Breast epithelium (tissue), 4 donors: ENCODE measurements at places on chromosomes 3 and 15. TPM values are rescaled to one million over a fixed set of nuclear protein-coding genes. Genes with fewer than 3 reads are reported as not detected.

TTLL13 gene
- total RNA-seq: not detected

REC114 gene
- total RNA-seq: not detected

- no peaks in the 10 kb centered on the region for H3K4me1 ChIP-seq
- no peak for DNase-seq
- no peaks in the 10 kb centered on the region for H3K36me3 ChIP-seq
- no peak overlapping the region for H3K27ac ChIP-seq
- H3K27me3 ChIP-seq: no peaks in the 10 kb centered on the region
These were observed 853.7 kb downstream of the PLOD2 start for GRCh38 chr3:145307272-145307671.

- H3K4me1 ChIP-seq: no peaks in the 10 kb centered on the region
- no peaks in the 10 kb centered on the region for H3K36me3 ChIP-seq
- no peak for DNase-seq
- no peaks in the 10 kb centered on the region for H3K27me3 ChIP-seq
- no peak overlapping the region for H3K27ac ChIP-seq
These were observed 45.1 kb downstream of the NR1I2 start for GRCh38 chr3:119826711-119827608.

- H3K27ac ChIP-seq: no peak overlapping the region
- DNase-seq: no peak
- H3K27me3 ChIP-seq: no peaks in the 10 kb centered on the region
- no peak overlapping the region for H3K4me3 ChIP-seq
These were observed 22.5 kb downstream of the GPD1L start for GRCh38 chr3:32128936-32129335.

DNA sequence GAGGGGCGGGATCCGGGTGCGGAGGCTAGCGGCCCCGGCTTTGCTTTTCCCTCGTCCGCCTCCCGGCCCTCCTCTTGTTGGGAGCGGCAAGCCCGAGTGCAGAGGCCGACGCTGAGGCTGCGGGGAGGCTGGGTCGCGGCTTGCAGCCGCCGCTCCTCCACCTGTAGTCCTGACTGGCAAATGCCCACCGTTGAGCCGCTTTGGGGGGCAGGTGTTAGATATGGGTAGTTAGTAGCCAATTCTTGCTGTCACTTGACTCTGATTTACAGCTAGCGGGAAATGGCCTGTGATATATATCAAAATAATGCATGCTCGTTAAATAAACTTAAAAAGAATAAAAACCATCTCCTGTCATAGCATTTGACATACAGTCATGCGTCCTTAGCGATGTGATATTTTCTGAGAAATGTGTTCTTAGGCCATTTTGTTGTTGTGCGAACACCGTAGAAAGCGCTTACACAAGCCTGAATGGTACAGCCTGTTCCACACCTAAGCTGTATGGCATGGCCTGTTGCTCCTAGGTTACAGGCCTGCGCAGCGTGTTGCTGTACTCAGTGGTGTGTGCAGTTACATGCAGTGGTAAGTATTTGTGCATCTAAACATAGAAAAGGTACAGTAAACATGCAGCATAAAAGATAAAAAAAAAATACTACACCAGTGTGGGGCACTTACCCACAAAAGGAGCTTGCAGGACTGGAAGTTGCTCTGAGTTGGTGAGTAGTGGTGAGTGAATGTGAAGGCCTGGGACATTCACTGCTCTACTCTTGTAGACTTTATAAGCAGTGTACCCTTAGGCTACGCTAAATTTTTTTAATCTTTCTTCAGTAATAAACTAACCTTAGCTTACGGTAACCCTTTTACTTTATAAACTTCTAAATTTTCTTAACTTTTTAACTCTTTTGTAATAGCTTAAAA lies 873 bp downstream of the CAPN7 start:
- no peaks in the 10 kb centered on the region for H3K27me3 ChIP-seq
- DNase-seq: peak; percentile 26
- H3K27ac ChIP-seq: peak overlapping the region; percentile 98

DNA sequence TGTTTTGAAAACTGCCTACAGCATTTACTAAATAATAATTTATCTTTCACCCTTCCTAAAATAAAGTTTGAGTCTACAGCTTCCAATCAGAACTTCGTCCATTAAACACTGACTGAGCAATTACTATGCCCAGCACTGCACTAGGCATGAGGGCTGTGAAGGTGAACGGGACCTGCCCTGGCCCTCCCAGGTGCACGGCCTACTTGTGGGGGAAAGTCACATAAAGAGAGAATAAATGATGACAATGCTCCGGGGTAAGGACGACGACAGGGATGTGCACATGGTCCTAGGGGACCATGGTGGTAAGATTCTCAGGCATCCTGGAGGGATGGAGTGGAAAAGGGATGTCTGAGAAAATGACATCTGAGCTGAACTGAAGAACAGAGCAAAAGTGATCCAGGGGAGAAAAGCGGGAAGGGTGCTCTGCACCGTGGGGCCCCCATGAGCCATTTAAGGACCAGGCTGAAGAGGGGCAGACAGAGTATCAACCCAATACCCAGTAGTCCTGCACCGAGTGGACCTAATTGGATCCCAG lies 11.5 kb downstream of the PLA2G4F start:
- peak; percentile 31 for DNase-seq
- H3K36me3 ChIP-seq: no peaks in the 10 kb centered on the region
- H3K27me3 ChIP-seq: no peaks in the 10 kb centered on the region
- no peaks in the 10 kb centered on the region for H3K4me1 ChIP-seq
